Activated CD4-positive, alpha-beta T cell treated with anti-CD3 and anti-CD28 coated beads for 4 hours (primary cell): ENCODE measurements at places on chromosomes 5 and 9.

GRCh38 chr5:62450259-62450658 is 37.7 kb downstream of the IPO11 start:
- no peak for DNase-seq

DNA sequence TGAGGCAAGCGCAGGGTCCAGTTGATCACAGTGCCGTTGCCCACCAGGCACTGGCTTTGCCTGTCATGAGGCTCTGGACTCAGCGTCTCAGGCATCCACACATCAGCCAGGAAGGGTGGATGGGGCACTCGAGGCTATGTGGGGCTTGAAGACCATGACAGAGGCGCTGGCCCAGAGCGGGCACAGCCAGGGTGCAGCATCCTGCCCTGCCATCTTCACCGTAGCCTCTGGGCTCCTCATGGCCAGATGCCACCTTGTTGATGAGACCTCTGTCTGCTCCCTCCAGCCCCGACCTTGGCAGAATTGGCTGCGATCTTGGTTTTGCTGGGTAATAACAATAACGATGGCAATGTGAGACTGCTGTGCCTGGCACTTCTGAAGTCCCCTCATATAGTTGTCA is 404.2 kb upstream of the IRX2 start:
- no peak for DNase-seq

DNA sequence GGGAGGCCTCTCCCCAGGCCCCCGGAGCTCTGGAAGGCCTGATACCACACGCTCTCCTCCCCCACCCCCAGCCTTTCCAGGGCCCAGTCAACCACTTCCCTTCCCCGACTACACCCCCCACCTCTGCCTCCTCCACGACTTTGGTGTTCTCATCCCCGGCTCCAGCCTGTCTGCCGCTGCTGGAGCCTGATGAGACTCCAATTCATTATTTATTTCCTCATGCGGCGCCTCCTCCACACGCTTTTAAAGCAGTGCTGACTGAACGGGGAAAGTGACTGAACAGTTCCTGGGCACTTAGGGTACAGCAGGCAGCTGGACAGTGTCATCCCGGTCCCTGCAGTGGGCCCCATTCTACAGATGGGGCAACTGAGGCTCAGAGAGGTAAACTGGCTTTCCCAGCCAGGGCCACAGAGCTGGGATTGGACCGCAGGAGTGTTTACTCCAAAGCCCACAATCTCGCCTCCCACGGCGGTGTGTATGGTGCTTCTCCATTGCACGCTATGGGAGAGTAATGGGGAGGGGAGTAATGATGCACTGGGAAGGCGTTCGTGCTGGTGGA is 15.9 kb upstream of the RPL26L1 start:
- DNase-seq: no peak

DNA sequence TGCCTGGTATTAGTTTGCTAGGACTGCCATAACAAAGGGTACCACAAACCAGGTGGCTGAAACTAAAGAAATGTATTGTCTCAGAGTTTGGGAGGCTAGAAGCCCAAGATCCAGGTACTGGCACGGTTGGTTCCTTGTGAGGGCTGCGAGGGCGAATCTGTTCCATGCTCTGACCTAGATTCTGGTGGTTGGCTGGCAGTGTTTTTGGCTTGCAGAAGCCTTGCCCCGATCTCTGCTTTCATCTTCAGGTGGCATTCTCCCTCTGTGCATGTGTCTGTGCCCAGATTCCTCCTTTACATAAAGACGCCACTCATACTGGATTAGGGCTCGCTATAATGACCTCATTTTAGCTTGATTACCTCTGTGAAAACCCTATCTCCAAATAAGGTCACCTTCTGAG is 36.7 kb downstream of the RAI14 start:
- no peak for DNase-seq

GRCh38 chr5:131396015-131396414 is 132.2 kb downstream of the CDC42SE2 start:
- no peak for DNase-seq

DNA sequence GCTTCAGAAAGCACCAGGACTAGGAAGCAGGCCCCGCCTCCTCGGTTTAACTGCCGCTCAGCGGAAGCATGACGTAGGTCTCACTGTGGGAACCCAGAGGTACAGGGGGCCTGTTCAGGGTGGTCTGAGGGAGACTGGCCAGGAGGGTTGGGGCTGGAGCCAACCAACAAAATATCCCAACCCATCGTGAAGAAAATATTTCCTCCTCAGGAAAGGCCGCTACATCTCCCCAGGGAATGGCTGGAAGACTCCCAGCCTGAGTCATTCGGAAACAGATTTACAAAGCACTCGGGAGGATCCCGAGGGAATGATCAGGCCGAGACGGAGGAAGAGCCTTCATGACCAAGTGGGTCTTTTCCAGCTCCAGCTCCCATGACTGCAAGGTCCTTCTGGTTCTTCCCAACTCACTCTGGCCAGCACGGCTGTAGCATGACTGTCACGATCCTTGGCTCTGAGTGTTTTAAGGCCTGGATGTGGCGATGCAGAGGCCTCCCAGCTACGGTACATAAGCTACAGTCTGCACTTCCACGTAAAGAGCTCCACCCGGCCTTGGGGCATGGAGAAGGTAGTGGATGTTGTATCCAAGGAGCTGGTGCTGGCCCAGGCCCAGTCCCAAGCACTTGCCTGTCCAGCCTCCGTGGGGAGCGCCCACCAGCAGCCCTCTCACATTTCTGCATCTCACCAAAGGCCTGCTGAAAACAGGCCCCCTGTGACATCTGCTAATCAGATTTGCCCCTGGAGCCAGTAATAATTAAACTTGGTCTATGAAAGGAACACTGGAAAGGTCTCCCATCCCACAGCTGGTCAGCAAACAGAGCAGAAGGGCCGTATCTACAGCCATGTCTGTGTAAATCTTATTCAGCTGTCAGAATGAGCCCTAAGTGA is 100.6 kb downstream of the LHFPL2 start:
- DNase-seq: no peak
